ENCODE measurements at places on chromosomes 13 and 19.

DNA sequence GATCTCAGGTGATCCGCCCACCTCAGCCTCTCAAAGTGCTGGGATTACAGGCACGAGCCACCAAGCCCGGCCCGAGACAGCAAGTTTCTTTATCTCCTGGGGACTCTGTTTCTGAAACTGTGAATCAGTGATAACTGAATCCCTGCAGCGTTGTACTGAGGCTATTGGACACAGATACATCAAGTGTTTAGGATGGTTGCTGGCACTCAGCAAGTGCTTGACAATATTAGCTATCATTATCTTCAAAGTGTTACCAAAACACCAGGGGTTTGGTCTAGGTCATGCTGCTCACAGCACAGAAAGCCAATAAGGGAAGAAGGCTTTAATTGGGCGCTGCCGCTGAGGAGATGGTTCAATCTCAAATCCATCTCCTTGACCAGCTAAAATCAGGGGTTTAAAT, 20.5 kb upstream of the PNMA8C start:
- DNase-seq = no peak

DNA sequence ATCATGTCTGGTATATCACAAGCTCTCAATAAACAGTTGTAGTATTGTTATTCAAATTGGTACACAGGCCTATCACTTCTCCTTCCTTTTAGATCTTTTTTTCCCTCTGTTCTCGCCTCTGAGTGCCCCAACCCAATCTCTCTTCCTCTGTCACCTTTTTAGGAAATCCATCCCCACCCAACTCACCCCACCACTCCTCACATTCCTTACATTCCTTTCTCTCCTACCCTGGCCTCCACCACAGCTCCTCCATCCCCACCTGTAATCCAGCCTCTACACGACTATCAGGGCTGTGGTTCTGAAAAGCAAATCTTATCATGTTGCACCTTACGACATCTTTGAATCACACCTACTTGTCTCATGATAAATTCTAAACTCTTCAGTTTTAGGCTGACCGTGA, 545.4 kb upstream of the GPC6 start:
- DNase-seq = no peak

DNA sequence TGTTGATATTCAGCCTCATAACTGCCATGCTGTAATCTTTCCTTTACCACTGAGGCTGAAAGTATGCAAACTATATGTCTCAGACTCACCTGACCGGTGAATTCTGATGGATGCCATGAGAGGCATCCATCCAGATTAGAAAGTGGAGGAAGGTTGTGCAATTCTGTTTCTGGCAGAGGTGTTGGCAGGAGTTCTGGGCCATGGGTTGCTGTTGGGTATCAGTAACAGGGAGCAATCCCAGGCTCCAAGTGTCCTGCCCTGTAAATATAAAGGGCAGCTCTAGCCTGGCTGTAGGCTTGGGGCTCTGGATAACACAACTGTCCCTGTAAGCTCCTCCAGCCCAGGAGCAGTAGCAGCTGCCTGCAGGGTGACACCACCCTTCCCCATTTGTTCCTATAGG, 77.4 kb upstream of the ABCC4 start:
- DNase-seq = no peak

GRCh38 chr19:17385878-17386611, 8.0 kb downstream of the CCDC194 start:
- DNase-seq = no peak

DNA sequence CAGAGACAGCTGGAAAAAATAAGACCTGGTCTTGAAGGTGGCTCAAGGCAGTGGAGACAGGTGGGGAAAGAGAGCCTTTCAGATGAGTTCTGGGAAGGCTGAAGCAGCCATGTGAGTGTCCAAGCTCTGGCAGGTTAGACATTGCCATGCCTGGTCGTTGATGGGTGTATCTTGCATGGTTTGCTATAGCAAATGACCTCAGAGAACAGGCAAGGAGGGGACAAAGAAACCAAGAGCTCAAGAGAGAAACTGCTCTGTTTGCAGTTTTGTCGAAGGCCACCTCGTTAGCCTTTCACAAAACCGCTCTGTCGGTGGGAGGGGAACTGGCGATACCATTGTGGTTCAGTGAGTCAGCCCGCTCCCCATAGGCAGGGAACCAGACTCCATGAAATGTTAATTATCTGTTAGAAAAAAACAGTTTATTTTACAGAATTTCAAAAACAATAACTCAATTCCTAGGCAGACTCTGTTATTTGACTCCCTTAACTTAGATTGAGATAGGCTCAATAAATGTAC, 82.8 kb upstream of the ARGLU1 start:
- no peak for DNase-seq

- DNase-seq = no peak
Measured at GRCh38 chr19:44722131-44723121, 23.5 kb downstream of the CEACAM16 start.

GRCh38 chr13:105518086-105518485, 1017.4 kb downstream of the EFNB2 start:
- no peak for DNase-seq

- no peak for DNase-seq
Measured at GRCh38 chr13:49342454-49342853, 94.7 kb downstream of the CDADC1 start.

- DNase-seq = no peak
Measured at GRCh38 chr19:3932931-3933810, at the start of gene NMRK2. TSS of gene NMRK2 (plus strand) at chr19:3933069. CDS start at chr19:3933672, 603 bp downstream.

- no peak for DNase-seq
Measured at GRCh38 chr13:110284779-110285484, 22.0 kb downstream of the COL4A1 start.

- DNase-seq = no peak
Measured at GRCh38 chr13:49597043-49597641, 11.8 kb upstream of the RCBTB1 start.

- no peak for DNase-seq
Measured at GRCh38 chr13:80437231-80437630, 96.3 kb upstream of the SPRY2 start.

DNA sequence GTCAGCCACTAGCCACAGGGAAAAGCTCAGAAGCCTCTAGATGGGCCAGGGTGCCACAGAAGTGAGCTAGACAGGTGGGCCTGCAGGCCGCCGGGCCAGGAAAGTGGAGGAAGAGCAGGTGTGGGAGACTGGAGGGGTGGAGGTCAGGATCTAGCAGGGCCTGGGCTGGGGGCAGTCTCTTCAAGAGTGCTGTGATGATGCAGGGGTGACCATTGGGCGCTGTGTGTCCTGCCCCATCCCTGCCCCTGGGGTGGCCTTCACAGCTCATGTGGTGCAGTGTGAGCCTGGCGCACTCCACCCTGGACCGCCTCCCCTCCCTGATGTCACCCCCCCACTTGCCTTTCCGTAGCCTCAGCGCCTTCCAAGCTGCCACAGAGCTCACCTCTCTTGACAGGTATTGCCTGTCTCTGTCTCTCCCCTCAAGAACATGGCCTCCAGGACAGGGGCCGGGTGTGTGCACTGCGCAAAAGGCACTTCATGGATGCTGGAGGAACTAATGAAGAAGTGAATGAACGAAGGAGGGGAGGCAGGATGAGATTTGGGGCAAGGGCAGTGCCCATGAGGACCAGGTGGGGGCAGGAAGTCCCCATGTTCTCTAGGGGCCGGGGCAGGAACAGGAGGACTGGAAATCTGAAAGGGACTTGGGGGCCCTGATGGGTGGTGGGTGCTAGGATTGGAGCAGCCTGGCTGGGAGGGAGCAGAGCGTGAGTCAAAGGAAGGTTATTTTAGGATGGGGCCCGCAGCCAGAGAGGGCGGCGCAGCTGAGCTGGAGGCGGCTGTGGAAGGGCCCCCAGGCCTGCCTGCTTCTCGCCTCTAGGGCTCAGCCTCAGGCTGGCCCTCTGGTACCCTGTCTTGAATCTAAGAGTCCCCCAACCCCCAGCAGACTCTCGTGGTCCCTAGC, 6.6 kb downstream of the SSBP4 start:
- DNase-seq = no peak

GRCh38 chr19:44212866-44213346, 574 bp downstream of the ZNF227 start:
- DNase-seq = no peak

DNA sequence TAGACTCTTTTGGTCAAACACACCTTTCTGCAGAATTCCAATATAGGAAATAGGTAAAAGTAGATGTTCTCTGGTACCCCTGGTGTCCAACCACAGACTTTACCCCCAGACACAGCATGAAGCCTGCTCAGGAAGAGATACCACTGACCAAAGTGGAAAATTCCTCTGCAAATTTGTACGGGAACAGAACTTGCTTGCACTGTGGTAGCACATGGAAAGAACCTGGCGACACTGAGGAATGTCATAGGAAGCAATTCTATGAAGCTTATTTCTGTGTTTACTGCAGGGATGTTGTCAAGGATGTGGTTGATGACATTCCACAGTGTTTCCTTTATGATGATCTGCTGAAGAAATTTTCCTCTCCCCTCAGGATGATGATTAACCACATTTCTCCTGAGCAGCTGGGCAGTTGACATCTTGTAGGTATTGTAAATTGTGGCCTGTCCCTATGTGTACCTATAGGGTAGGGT, 48.9 kb upstream of the TNFSF11 start:
- no peak for DNase-seq

- no peak for DNase-seq
Measured at GRCh38 chr19:3958836-3959765, 11.8 kb downstream of the DAPK3 start.

DNA sequence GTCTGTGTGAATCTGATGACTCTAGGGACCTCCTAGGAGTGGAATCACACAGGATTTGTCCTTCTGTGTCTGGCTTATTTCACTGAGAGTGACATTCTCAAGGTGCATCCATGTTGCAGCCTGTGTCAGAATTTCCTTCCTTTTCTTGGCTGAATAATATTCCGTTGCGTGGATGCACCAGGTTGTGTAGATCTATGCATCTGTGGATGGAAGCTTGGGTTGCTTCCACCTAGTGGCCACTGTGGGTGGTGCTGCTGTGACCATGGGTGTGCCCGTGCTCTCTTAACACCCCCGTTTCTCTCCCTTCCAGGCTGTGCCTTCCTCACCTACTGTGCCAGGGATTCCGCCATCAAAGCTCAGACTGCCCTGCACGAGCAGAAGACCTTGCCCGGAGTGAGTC, 26.2 kb downstream of the CELF5 start:
- DNase-seq = no peak

Data from stimulated activated CD4-positive, alpha-beta T cell treated with anti-CD3 and anti-CD28 coated beads, Interleukin-15, amount 100 ng/mL, for 48 hours (primary cell).